ENCODE measurements at places on chromosomes 4 and X.

DNA sequence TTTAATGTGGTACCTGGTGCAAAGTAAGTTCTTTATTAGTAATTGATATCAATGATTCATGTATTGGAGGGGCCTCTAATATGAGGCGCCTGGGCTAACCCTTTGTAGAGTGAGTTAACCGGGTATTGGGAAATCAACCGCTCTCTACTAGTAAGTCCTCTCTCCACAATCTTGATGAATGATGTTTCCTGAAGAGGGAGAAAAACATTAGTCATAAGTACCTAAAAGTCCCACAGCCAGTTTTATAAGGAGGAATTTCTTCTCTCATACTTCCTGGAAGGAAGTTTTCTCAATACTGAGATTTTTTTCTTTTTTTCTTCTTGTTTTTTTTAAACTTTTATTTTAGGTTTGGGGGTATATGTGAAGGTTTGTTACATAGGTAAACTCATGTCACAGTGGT, 62.3 kb downstream of the AGTR2 start:
- no peak for DNase-seq

DNA sequence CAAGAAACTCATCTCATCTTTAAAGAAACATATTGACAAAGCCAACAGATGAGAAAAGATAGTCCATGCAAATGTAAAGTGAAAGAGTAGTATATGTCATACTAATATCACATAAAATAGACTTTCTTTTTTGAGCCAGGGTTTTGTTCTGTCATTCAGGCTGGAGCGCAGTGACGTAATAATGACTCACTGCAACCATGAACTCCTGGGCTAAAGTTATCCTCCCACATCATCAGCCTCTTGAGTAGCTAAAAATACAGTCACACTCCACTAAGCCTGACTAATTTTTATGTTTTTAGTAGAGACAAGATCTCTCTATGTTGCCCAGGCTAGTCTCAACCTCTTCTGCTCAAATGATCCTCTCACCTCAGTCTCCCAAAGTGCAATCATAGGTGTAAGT, 51.8 kb upstream of the TRAM1L1 start:
- DNase-seq: no peak

- DNase-seq: no peak
These were observed 76.7 kb downstream of the SH3BGRL start for GRCh38 chrX:81278616-81279015.

DNA sequence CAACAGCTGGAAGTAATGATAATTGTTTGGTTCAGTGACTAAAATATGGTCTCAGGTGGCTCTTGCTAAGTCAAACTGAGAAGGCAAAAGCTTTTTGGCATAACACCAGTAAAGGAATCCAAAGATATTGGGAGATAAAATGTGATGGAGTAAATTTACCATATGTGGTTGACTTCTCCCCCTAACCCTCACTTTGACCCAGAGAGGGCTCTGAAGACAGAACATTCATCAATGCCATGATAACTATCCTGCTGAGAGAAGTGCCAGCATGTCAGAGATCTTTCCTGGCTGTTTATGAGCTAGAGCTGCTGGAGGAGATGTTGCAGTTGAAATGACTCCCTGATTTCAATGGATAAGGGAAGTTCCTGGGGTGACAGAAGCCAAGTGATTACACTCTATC, 213.4 kb downstream of the SPCS3 start:
- no peak for DNase-seq

GRCh38 chr4:180811556-180811955, 1431.6 kb upstream of the TENM3 start:
- no peak for DNase-seq

DNA sequence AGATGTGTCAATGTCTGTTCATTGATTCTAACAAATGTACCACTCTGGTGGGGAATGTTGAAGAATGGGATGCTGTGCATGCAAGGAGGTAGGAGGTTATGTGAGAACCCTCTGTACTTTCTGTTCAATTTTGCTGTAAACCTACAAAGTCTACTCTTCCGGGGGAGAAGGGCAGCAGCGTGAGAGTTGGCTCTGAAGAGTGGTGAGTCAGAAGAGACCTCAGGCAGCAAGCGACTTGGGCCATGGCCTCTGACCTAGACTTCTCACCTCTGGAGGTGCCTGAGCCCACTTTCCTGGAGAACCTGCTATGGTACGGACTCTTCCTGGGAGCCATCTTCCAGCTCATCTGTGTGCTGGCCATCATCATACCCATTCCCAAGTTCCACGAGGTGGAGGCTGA, 26.7 kb downstream of the MANBA start:
- no peak for DNase-seq

DNA sequence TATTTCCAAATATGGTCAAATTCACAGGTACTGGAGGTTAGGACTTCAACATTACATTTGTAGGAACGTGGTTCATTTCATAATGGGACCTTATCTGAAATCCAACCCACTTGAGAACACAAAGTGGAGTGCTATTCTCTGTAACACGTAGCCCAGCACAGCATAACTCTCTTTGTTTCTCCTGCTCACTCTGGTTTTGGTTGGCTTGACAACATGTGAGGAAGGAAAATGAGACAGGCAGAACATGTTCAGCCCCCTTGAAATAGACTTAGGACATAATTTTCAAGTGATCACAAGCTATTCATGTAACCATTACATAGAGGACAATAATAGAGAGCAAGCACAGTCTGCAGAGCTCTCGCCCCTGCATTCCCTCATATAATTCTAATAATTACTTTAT, 115.1 kb upstream of the SMIM10 start:
- no peak for DNase-seq

DNA sequence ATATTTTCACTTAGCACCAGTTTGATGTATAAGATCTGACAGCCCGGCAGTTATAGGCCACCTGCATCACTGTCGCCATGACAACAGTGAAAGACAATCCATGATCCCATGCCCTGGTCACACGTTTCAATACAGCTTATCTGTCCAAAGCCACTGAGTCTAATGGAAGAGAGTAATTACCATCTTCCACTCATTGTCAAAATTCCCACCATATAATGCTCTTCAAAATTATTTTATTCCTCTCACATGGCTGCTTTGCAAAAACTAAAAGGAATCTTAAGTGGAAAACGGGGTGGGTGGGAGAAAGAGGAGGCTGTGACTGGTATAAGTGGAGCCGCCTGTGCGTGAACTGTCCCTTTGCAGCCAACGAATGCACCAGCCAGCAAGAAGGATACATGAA, 44.2 kb downstream of the MAML3 start:
- no peak for DNase-seq
